ENCODE measurements at places on chromosomes 5 and 9. TPM values are rescaled to one million over a fixed set of nuclear protein-coding genes. Genes with fewer than 3 reads are reported as not detected.

DNA sequence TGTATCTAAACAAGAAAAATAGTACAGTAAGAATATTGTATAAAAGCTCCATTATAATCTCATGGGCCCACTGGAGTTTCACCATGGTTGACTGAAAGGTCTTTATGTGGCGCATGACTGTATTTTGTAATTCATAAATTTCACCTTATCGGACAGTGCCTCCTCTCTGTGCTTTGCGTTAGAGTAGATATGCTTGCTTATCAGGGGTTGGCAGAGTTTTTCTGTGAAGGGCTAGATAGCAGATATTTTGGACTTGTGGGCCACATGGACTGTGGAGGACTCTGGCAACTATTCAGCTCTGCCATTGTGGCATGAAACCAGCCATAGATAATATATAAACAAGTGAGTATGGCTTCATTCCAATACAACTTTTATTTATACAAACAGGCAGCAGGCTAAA lies 23.2 kb downstream of the GAPVD1 start:
- no peak for DNase-seq

DNA sequence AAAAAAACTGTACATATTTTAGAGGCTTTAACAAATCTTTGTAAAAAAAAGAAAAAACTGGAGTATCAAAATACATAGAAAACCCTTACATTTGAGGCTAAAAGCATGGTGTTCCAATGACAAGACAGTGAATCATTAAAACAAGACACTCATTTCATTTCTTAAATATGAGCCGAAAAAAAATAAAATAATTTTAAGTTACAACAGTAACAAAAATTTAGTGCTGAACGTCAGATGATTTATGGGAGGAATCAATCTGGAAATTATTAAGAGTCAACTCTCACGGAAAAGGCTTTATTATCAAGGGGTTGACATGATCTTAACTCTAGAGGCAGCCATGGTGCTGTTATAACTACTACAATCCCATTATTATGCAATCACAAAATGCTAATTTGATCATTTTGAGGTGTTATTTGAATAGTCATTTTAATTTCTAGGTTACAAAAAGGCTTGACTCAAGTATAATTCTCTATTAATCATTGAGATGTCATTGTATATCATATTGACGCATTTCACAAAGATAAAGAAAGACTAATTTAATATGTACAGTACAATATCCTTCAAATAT lies 51.9 kb downstream of the MAPKAP1 start:
- no peak for DNase-seq

GRCh38 chr9:75168270-75169178 lies 80.2 kb downstream of the OSTF1 start:
- DNase-seq: no peak

DNA sequence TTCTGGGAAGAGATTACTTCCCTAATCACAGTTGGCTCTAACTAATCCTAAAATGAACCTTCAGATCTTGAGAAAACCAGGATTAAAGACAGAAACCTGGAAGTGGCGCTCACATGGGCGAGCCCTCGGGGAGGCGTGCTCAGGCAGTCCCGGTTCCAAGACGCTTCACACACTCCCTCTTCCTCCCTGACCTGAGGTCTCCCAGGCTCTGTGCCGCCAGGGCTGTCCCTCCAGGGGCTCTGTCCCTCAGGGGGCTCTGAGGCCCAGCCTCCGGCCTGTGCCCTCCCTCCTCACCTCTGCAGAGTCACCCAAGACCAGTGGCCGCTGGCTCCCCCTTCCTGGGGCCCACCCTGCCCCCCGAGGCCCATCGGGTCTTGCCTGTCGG lies 10.2 kb downstream of the SLC9A3 start:
- no peak for DNase-seq

- DNase-seq: no peak
Measured at GRCh38 chr9:69824499-69825252, 4.1 kb downstream of the CFAP95 start.

GRCh38 chr9:137620048-137620405 lies 1.2 kb downstream of the EHMT1 start:
- DNase-seq: no peak

DNA sequence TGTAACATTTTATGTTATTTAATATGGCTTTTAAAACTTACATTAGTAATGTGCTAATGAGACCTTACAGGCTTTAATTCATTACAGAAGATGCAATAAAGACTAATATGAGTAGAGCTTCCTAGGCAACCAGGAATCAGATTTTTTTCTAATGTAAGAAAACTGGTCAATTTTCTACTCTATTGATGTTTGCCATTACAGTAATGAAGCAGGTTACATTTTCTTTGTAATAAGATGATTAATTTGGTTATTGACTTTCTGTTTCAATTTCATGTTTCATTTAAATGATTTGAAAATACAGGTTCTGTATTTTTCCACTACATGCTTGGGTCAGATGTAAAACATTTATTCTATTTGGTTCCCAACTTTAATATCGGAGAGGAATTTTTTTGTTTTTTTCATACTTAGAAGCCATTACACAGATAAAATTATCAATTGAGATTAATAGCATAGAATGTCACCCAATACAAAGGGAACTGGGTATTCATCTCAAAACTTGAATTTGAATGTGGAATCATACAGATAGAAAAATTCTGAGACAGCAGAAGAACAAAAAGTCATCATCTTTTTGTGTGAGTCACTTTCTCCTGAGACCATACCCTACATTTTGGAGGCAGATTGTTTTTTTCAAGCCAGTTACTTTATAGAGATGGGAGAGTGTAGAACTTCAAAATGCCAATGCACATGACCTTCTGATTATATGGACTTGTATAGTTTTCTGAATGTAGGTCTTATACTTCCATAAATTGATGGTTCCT lies 133.6 kb upstream of the HMHB1 start:
- DNase-seq: no peak

DNA sequence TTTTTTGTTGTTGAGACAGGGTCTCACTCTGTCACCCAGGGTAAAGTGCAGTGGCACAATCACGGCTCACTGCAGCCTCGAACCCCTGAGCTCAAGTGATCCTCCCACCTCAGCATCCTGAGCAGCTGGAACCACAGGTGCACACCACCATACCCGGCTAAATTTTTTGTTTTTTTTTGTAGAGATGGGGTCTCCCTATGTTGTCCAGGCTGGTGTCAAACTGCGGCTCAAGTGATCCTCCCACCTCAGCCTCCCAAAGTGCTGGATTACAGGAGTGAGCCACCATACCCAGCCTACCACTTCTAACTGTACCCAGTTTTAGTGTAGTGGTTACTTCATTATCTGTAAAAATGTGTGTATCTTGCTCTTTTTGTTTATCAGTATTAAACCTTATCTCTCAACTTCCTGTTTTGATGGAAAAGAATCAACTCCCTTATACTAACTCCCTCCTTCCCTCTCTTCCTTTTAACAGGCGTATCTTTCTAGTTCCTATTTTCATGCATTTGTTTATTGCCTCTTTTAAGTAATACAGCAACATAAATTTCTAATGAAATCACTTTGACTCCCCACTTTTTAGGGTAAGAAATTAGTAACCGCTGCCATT lies 33.1 kb downstream of the GRAMD2B start:
- no peak for DNase-seq

HTR4 gene
- total RNA-seq: 0.16 TPM

IRX2 gene
- total RNA-seq: not detected

F12 gene
- total RNA-seq: 3.9 TPM

Data from occipital lobe (tissue), 3 donors.